ENCODE measurements at places on chromosomes 4 and X.

DNA sequence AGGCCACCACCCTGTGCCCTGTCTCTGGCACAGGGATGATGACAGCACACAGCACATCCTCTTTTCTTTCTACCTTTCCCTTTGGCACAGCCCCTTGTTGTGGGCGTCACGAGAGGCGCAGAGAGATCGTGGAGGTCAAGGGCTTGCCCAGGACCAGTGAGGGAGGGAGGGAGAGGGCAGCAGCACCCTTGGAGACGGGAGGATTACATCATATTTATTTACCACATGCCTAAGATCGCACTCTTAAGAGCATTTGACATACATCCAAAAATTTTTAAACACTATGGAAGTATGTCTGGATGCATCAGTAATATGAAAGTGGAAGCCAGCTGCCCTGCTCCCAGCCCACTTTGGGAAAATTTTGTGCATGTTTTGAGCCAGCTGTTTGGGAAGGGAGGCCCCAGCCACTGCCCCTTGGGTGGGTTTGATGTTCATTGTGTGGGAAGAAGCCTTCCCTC is 12.7 kb downstream of the WFS1 start:
- DNase-seq: peak; percentile 31

GRCh38 chr4:57403591-57403990 is 293.4 kb upstream of the IGFBP7 start:
- DNase-seq: peak; percentile 8

GRCh38 chr4:77872723-77873445 is 10.3 kb downstream of the MRPL1 start:
- DNase-seq: no peak

GRCh38 chr4:95431678-95432077 is 117.1 kb downstream of the UNC5C start:
- no peak for DNase-seq

GRCh38 chr4:43776371-43776770 is 672.2 kb downstream of the KCTD8 start:
- no peak for DNase-seq

DNA sequence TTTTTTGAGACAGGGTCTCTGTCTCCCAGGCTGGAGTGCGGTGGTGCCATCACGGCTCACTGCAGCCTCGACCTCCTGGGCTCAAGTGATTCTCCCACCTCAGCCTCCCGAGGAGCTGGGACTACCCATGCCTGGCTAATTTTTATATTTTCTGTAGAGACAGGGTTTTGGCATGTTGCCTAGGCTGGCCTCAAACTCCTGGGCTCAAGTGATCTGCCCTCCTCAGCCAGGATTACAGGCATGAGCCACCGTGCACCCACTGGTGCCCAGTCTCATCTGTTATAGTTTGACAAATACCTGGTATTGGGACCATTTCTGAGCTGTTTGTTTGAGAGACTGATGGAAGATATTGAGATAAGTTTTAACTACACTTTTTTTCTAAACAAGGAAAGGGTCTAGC is 57.5 kb upstream of the SMIM10 start:
- peak; percentile 23 for DNase-seq

DNA sequence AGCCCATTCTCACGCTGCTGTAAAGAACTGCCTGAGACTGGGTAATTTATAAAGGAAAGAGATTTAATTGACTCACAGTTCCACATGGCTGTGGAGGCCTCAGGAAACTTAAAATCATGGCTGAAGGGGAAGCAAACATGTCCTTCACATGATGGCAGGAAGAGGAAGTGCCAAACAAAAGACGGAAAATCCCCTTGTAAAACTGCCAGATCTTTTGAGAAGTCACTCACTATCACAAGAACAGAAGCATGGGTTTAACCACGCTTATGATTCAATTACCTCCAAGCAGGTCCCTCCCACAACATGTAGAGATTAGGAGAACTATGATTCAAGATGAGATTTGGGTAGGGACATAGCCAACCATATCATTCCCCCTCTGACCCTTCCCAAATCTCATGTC is 335.5 kb downstream of the IL15 start:
- DNase-seq: no peak

DNA sequence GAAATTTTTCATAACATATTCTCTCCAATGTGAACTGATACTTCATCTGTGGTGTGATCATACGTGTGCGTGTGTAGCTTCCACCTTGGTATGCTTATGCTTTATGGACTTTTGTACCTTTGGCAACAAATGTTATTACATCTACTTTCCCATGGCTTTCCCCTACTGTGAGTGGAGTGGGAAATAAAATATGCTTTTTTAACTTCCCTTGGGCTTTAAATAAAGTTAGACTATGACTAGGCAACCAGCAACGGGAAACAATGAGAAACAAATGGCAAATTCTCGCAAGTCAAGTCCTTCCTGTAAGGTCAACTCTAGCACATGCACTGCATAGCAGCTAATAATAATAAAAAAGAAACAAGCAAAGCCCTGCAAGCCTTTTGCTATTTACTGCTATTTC is 205.0 kb upstream of the PDE5A start:
- no peak for DNase-seq

- peak; percentile 10 for DNase-seq
These were observed 71.0 kb downstream of the USP46 start for GRCh38 chr4:52588097-52588496.

DNA sequence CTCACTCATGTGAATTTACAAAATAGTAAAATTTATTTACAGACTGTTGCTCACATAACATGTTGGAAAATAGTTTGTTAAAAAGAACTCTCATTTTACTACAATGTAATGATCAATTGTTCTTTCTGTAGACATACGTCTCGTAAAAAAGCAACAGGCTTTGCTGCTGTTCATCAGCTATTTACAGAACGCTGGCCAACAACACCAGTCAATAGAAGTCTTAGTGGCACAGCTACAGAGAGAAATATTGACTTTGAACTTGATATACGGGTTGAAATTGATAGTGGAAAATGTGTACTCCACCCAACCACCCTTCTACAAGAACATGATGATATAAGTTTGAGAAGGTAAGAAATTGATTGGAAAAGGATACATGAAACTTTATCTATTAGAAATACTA is 47.6 kb upstream of the ADAD1 start:
- no peak for DNase-seq

- DNase-seq: peak; percentile 96
These were observed 243.8 kb upstream of the LDB2 start for GRCh38 chr4:17142232-17142711.

DNA sequence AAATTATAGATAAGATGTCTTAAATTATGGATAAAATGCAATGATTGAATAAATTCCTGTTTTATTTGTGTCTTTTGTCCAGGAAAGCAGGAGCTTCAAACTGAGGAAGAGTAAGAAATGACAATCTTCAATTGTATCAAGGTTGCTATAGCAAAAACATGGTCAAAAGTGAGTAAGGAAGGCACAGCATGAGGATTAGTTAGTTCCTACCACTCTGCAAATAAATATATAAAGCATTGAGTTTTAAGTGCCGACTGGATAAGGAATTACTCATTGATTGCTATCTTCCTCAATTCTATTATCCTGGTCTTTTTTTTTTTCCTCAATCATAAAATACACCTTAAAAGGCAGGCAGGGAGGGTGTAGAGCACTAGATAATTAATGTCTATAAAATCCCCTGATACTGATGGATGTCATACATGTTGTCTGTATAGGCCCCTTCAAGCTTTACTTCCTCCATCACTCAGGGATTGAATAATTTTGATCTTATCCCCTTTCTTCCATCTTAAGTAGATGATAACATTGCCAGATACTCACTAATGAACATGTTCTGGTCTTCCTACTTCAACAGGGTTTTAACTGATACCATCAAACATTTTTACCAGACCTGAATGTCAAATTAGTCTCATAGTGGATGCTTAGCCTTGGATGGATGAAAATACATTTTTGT is 86.6 kb downstream of the MID1 start:
- no peak for DNase-seq

All from EL (cell line).